ENCODE measurements at places on chromosomes 6 and 20.

DNA sequence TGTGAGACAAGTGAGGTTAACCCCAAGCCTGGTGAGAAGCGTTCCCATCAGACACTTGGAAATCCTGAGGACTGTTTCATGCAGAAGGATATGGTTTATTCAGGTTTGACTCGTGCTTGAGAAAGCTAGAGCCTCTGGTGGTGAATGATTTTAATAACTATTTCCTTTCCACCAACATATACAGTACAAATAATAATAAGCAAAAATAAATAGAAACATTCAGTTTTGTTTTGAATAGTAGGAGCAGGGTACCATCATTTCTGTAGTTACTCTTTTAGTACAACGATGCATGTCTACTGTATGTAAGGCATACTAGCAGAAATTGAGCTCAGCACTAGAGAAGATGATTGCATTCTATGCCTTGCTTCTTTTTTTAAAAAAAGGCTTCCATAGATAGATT is 33.5 kb downstream of the PLG start:
- no peak for DNase-seq

- no peak for DNase-seq
Measured at GRCh38 chr6:89703292-89703691, 64.7 kb upstream of the LYRM2 start.

DNA sequence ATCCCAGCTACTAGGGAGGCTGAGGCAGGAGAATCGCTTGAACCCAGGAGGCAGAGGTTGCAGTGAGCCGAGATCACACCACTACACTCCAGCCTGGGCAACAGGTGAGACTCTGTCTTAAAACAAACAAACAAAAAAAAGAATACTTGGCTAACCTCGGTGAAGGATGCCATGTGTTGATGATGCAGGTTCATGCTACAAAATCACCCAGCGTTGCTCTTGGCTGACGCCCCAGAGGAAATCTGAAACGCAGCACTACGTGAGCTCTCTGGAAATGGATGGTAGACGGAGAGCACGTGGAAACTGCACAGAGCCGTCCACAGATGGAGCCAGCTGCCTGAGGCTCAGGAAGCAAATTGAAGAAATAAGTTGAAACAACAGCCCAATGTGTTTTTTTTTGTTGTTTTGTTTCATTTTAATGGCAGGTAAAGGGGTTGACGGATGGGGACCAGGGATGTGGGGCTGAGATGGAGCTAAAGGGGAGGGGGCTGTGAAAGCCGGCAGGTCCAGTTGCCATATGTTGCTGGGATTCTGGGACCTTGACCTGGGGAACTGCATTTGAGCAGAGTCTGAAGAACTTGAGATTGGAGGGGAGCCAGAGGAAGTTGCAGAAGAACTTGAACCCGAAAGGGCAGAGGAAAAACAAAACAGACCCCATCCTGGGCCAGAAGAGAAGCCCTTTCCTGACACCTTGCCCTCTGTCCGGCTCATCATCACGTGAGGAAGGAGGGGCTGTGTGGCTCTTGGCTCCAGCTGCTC is 12.8 kb upstream of the MANBAL start:
- DNase-seq = no peak

DNA sequence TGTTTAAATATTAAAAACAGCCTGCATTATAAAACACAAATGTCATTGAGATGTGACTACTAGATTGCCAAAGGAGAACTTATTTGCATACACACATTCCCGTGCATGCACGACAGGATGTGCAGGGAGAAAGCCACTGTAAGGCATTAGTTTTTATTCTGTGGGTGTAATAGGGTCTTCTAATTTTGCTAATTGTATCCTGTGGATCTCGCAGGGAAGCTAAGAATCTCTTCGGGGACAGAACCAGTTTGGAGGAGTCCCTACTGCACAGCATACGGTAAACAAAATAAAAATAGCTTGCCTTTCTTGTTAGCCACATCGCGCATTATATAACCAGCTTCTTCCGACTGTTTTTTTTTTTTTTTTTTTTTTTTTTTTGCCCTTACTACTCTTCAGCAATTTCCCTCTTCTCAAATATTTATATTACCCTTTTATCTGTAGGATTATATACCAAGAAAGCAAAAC is 2.0 kb downstream of the ATXN1 start:
- DNase-seq = no peak

- DNase-seq = no peak
Measured at GRCh38 chr6:144159742-144160141, 9.4 kb downstream of the STX11 start.

GRCh38 chr6:151436300-151436699 is 15.6 kb downstream of the RMND1 start:
- no peak for DNase-seq

- DNase-seq = no peak
Measured at GRCh38 chr20:54123587-54124180, 50.1 kb downstream of the CYP24A1 start.

DNA sequence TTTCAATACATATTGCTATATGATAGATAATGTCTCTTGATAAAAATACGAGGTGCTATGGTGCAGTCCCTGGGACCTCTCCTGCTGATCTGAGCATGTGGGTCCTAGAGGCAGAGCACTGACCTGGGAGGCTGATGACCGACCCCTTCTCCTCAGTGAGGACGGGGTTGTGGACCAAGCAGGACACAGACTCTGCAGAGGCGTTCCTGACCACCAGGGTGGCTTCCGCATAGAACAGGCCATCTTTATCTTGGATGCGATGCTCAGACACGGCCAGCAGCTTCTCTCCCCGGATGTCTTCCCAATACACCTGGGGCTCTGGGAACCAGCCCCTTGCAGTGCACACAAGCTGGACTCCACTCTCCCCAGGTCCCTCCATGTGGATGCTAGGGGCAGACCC is 4.2 kb downstream of the BTNL2 start:
- DNase-seq = no peak

All from activated gamma-delta T cell treated with Interleukin-2 at 50 U/mL for 16 hours (primary cell).